Lower lobe of right lung (tissue), 2 donors: ENCODE measurements at places on chromosomes 2 and 18. TPM values are rescaled to one million over a fixed set of nuclear protein-coding genes. Genes with fewer than 3 reads are reported as not detected.

Gene DSG1
- total RNA-seq, result not detected

Gene FZD7
- total RNA-seq, result 15.2 TPM

Gene ALLC
- not detected for total RNA-seq

Gene HOXD1
- total RNA-seq, result 3.4 TPM

Gene SLC4A3
- total RNA-seq, result 1.0 TPM

- no peak for DNase-seq
- no peaks in the 10 kb centered on the region for H3K27me3 ChIP-seq
- H3K4me1 ChIP-seq, result no peaks in the 10 kb centered on the region
- H3K36me3 ChIP-seq, result no peaks in the 10 kb centered on the region
- no peak overlapping the region for H3K27ac ChIP-seq
- no peak overlapping the region for H3K4me3 ChIP-seq
Observed at GRCh38 chr2:211837706-211838105, 700.9 kb downstream of the ERBB4 start.

GRCh38 chr2:126571403-126571802 lies 84.6 kb upstream of the GYPC start:
- no peak for DNase-seq
- no peak overlapping the region for H3K27ac ChIP-seq
- no peaks in the 10 kb centered on the region for H3K27me3 ChIP-seq
- no peak overlapping the region for H3K4me3 ChIP-seq
- no peaks in the 10 kb centered on the region for H3K4me1 ChIP-seq

- H3K4me3 ChIP-seq, result no peak overlapping the region
- H3K27me3 ChIP-seq, result no peaks in the 10 kb centered on the region
- H3K36me3 ChIP-seq, result no peaks in the 10 kb centered on the region
- no peak for DNase-seq
Observed at GRCh38 chr2:39995005-39995737, 216.1 kb upstream of the THUMPD2 start.

- no peak for DNase-seq
- H3K4me1 ChIP-seq, result no peaks in the 10 kb centered on the region
- no peak overlapping the region for H3K4me3 ChIP-seq
- H3K36me3 ChIP-seq, result no peaks in the 10 kb centered on the region
Observed at GRCh38 chr2:124633812-124634211, 608.7 kb downstream of the CNTNAP5 start.

DNA sequence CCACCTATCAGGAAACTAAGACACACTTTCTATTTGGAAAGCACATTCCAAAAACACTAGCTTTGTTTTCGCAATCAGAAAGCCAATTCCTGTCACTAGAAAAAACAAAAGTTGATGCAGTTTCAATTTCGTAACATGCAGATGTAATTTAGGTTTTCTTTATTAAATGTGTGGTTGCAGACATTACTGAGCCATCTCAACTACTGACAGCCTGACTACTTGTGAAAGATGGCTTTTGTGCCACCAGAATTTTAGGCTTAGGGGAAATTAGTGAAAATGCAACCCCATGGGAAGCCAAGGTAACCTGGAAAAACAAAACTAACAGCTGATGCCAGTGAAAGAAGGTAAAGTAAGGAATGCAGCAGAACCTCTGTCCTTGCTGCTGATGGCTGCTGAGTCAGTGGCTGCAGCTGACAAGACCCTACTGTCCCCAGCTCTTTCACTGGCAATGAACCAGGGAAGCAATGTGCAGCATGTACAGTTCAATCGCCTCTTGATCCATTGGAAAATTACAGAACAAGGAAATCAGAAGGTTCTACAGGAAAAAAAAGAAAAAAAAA lies 34.9 kb downstream of the FEZ2 start:
- DNase-seq, result no peak
- H3K4me1 ChIP-seq, result peaks cover 37% of the 10 kb centered on the region
- peak overlapping the region; percentile 18 for H3K27ac ChIP-seq
- H3K27me3 ChIP-seq, result no peaks in the 10 kb centered on the region
- H3K4me3 ChIP-seq, result no peak overlapping the region

DNA sequence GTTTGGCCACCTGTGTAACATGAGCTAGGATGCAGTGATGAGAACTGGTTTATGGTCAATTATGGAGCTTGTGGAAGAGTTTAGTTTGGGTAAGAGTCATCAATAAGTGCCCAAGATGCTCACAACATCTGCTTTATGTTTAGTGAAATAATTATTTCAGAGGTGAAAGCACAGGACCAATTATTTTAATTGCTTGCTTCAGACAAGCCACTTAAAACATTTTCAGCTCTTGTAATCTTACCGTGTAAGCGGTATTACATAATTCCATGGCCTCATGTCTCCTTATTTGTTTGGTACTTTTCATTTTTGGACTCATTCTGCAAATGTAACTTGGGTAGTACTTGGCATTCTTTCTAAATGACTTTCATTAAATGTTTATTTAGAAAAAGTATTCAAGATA lies 5.4 kb downstream of the B3GNT2 start:
- peaks cover 76% of the 10 kb centered on the region for H3K4me1 ChIP-seq
- peak overlapping the region; percentile 27 for H3K27ac ChIP-seq
- no peaks in the 10 kb centered on the region for H3K36me3 ChIP-seq
- H3K4me3 ChIP-seq, result no peak overlapping the region

DNA sequence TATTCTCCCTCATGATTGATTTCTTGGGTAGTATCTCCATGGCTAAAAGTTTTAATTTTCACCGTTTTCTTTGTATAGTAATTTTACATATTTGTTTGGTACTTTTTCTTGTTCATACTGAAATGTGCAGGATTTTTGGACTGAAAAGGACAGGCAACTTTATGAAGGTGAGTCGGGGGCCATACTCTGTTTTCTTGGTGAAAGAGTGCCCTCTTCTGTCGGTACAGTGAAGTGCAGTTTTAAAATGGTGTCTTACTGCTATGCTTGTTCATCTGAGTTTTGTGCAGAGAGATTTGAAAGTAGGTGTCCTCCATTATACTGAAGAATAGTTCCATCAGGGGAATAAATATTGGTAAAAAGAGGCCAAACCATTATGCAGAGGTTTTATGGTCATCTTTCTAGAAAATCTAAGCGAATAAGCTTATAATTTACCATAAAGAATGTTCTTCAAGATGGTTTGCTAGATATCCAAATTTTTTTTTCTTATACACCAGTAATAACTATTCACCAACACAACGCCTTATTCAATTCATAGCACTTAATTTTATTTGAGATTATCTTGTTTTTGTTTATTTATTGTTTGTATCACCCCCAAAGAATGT lies 8.7 kb upstream of the SERPINB13 start:
- no peaks in the 10 kb centered on the region for H3K27me3 ChIP-seq
- DNase-seq, result no peak
- H3K4me3 ChIP-seq, result no peak overlapping the region
- no peaks in the 10 kb centered on the region for H3K4me1 ChIP-seq
- no peaks in the 10 kb centered on the region for H3K36me3 ChIP-seq
- no peak overlapping the region for H3K27ac ChIP-seq

GRCh38 chr18:74722237-74722636 lies 124.6 kb downstream of the ZNF407 start:
- no peak for DNase-seq
- no peaks in the 10 kb centered on the region for H3K27me3 ChIP-seq
- H3K4me1 ChIP-seq, result peaks cover 8% of the 10 kb centered on the region
- H3K4me3 ChIP-seq, result no peak overlapping the region
- no peaks in the 10 kb centered on the region for H3K36me3 ChIP-seq

- no peaks in the 10 kb centered on the region for H3K36me3 ChIP-seq
- no peaks in the 10 kb centered on the region for H3K27me3 ChIP-seq
- H3K4me3 ChIP-seq, result no peak overlapping the region
Observed at GRCh38 chr2:203823173-203823572, 44.4 kb upstream of the CTLA4 start.

- H3K4me3 ChIP-seq, result no peak overlapping the region
- H3K27me3 ChIP-seq, result no peaks in the 10 kb centered on the region
- no peak overlapping the region for H3K27ac ChIP-seq
- no peak for DNase-seq
- H3K36me3 ChIP-seq, result no peaks in the 10 kb centered on the region
Observed at GRCh38 chr2:126896471-126896870, 2.2 kb upstream of the TEX51 start.

- no peaks in the 10 kb centered on the region for H3K27me3 ChIP-seq
- H3K4me3 ChIP-seq, result no peak overlapping the region
- H3K36me3 ChIP-seq, result no peaks in the 10 kb centered on the region
- H3K4me1 ChIP-seq, result no peaks in the 10 kb centered on the region
- no peak for DNase-seq
Observed at GRCh38 chr18:22883827-22884226, 49.3 kb upstream of the RBBP8 start.

DNA sequence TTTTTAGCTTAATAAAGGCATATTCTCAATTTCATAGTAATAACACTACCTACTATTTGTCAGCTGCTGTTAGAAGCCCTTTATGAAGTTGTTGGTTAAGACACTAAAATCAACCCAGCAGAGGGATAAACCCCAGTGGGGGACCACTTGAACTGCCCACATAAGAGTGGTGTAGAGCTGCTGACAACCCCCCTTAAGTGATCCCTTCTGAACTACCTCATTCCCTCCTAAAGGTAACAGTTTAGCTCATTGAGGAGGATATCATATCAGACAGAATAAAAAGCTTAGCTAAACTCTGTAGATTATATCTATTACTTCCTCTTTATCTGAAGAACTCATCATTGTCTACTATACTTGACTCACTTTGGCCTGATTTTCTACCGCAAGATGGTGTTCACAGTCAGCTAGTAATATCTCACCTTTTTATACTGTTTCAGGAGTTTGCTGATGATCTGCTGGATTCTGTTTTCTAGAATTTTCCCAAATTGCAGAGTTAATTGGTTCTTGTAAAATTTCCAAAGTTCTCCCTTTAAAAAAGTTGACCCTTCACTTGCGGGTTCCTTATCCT lies 16.2 kb downstream of the GALM start:
- no peak for DNase-seq
- no peak overlapping the region for H3K4me3 ChIP-seq
- H3K4me1 ChIP-seq, result no peaks in the 10 kb centered on the region
- peaks cover 72% of the 10 kb centered on the region for H3K36me3 ChIP-seq
- no peak overlapping the region for H3K27ac ChIP-seq

- no peaks in the 10 kb centered on the region for H3K27me3 ChIP-seq
- H3K4me1 ChIP-seq, result peaks cover 97% of the 10 kb centered on the region
- peaks cover 8% of the 10 kb centered on the region for H3K36me3 ChIP-seq
- no peak for DNase-seq
Observed at GRCh38 chr2:46320141-46320567, 22.9 kb downstream of the EPAS1 start.

GRCh38 chr2:29236074-29236473 lies 120.9 kb downstream of the CLIP4 start:
- DNase-seq, result no peak
- H3K27me3 ChIP-seq, result peaks cover 17% of the 10 kb centered on the region
- H3K36me3 ChIP-seq, result no peaks in the 10 kb centered on the region
- no peaks in the 10 kb centered on the region for H3K4me1 ChIP-seq

DNA sequence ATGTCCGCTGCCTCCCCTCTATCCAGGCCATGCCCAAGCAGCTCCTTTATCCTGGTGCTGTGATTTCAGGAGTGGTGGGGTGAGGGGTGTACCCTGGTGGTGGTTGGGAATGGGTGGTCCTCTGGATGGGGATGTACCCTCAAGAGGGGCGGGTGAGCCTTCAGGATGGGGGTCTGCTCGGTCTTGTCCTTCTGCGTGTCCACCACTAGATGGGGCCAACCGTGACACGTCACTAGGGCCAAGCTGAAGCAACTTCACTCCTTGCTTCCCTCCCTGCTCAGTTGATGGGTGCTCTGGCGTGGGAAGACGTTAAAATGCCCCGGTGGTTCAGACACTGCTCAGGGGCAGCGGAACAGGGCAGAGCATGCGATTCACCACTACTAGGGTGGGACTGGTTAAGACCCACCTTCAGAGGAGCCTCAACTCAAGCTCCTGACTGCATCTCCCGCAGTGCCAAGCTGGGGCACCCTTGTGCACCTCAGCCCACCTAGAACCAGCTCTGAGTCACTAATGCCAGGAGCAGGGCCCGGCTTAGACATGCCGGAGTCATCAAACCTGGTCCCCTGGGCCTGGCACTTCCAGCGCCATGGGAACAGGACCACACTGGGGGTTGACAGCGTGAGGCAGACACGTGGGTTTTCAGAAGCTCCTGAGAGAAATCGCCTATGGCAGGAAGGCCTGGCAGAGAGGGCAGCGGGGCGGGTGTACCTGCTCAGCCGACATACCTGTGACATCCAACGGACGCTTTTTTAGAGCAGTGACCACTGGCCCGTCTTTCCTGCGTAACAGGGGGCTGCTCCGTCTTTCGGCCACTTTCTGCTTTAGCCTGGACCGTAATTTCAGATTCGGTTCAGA lies 256.7 kb downstream of the HDAC4 start:
- no peak overlapping the region for H3K4me3 ChIP-seq
- DNase-seq, result peak; percentile 50
- H3K36me3 ChIP-seq, result peaks cover 77% of the 10 kb centered on the region
- H3K27me3 ChIP-seq, result no peaks in the 10 kb centered on the region
- no peaks in the 10 kb centered on the region for H3K4me1 ChIP-seq
- no peak overlapping the region for H3K27ac ChIP-seq

DNA sequence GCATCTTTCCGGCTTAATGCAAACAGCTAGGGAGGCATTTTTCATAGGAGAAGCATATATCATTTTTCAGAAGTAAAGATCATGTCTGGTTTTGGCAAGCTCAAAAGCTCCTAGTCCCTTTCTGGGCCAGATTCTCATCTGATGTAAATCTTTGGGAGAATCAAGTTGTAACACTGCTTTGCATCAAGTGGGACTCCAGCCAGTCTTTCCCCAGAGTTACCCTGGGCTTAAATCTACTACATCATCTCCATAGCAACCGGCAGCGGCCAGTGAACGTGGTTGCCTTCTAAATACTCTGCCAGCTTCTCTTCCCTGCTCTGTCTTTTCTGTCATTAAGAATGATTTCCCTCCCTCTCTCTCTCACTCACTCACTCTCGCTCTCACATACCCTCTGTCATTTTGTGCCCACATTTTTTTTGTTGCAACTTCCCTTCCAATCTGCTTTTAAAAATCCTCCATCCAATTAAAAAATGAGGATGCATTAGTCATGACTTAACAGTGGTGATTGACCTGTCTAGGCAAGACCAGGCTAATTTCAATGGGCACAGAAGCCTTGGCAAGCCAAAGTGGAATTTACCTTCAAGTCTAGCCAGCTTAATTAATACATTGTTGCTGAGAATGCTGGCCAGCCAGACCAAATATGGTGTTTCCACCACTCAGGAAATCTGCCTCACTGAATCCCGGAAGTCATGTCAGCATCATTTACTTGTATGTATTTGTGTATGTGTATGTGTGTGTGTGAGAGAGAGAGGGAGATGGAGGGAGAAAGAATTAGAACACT lies 93.0 kb downstream of the NRP2 start:
- no peaks in the 10 kb centered on the region for H3K27me3 ChIP-seq
- no peak overlapping the region for H3K4me3 ChIP-seq
- peaks cover 25% of the 10 kb centered on the region for H3K4me1 ChIP-seq
- H3K36me3 ChIP-seq, result peaks cover 6% of the 10 kb centered on the region
- DNase-seq, result no peak
- no peak overlapping the region for H3K27ac ChIP-seq

DNA sequence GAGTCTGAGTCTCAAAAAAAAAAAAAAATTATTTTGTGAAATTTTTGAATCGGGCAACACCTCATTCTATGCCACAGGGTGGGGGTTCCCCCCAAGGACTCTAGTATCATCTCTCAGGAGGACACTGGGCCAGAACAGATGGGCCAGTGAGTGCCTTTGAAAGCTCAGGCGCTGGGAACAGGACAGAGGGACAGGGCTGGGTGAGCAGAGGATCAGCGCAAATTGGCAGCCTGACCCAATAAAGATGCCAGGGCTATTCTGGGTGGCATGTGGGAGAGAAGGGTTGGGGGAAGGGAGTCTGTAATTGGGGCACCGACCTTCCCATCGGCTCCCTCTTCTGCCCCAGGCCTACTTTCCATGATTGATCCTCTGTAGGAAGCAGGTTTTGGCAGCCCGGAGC lies 44.0 kb downstream of the KIF3C start:
- no peaks in the 10 kb centered on the region for H3K27me3 ChIP-seq
- no peaks in the 10 kb centered on the region for H3K36me3 ChIP-seq
